Activated naive CD4-positive, alpha-beta T cell treated with anti-CD3 and anti-CD28 coated beads, Interleukin-2, amount 10 ng/mL, durations not matched to agents 5 hours and 36 hours (primary cell): ENCODE measurements at places on chromosomes 7 and 10. TPM values are rescaled to one million over a fixed set of nuclear protein-coding genes. Genes with fewer than 3 reads are reported as not detected.

Gene ATG9B
- total RNA-seq: 14.4 TPM

Gene HHEX
- total RNA-seq: not detected

Gene HYAL4
- not detected for total RNA-seq

Gene RBP4
- total RNA-seq: not detected

Gene IDI2
- not detected for total RNA-seq

Gene PAX4
- total RNA-seq: not detected

Gene EPC1
- 51.4 TPM for total RNA-seq

Gene INMT
- 1.4 TPM for total RNA-seq

Gene PCBD1
- 21.2 TPM for total RNA-seq

Gene RET
- 0.35 TPM for total RNA-seq

Gene PLXNA4
- 39.6 TPM for total RNA-seq

Gene ZNF488
- 0.08 TPM for total RNA-seq

Gene DOCK4
- 0.07 TPM for total RNA-seq

Gene NUTM2D
- 2.9 TPM for total RNA-seq

Gene SLC16A9
- total RNA-seq: 0.10 TPM

Gene CYTH3
- 1.5 TPM for total RNA-seq

Gene GPR15LG
- not detected for total RNA-seq

Gene OR2A12
- total RNA-seq: not detected

Gene FBXL13
- total RNA-seq: 0.65 TPM

Gene EXOSC1
- 45.6 TPM for total RNA-seq

Gene GLI3
- total RNA-seq: 0.03 TPM

Gene SPDYE5
- total RNA-seq: 0.13 TPM

Gene ATP6V0E2
- 65.7 TPM for total RNA-seq

Gene CNNM1
- total RNA-seq: 1.0 TPM

Gene RBP3
- total RNA-seq: not detected

Gene COL13A1
- total RNA-seq: not detected

Gene SFTPA1
- total RNA-seq: not detected

Gene PLAC9
- total RNA-seq: not detected

Gene BTBD16
- total RNA-seq: not detected

Gene PLXDC2
- not detected for total RNA-seq

Gene TUBAL3
- not detected for total RNA-seq

Gene TMEM273
- total RNA-seq: 17.3 TPM

Gene WDR86
- total RNA-seq: not detected

Gene SPDYE11
- not detected for total RNA-seq

Gene RSPH10B2
- total RNA-seq: not detected

Gene CRHR2
- not detected for total RNA-seq

Gene PNLIP
- total RNA-seq: not detected

Gene EPHB6
- 24.2 TPM for total RNA-seq

Gene HOXA2
- total RNA-seq: not detected

Gene ZNF853
- 0.60 TPM for total RNA-seq

Gene STOX1
- 0.86 TPM for total RNA-seq

Gene SH2D4B
- total RNA-seq: 0.15 TPM
